ENCODE measurements at places on chromosomes 11 and 22. TPM values are rescaled to one million over a fixed set of nuclear protein-coding genes. Genes with fewer than 3 reads are reported as not detected.

DNA sequence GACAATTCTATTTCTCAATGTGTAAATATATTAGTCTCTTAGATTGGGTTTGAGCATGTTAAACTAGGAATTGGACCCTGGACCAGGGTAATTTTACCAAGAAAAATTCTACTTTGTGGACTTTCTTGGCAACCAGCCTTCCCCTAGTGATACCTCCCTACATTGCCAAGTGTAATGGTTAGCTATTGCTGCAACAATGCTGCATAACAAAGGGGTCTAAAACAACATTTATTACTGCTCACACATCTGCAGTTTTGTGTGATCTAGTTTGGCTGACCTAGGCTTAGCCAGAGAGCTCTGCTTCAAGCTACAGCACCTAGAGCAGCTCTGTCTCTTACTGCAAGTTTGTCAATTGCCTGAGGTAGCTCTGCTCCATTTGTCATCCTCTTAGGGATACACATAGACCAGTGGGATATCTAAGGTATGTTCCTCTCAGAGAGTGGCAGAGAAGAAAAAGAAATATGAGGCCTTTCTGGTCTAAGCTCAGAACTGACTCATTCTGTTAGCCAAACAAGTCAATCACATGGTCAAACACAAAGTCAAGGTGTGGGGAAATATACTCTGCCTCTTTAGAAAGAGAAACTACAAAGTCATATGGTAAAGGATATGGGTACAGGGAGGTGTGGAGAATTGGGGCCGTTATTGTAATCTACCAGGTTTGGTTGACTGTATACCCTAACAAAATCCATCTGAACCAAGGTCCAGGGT is 2.0 kb upstream of the LAYN start:
- no peak overlapping the region for H3K4me3 ChIP-seq
- peaks cover 23% of the 10 kb centered on the region for H3K4me1 ChIP-seq
- H3K36me3 ChIP-seq, result no peaks in the 10 kb centered on the region
- no peak for DNase-seq

GRCh38 chr22:36350751-36351594 is 36.8 kb downstream of the MYH9 start:
- H3K27ac ChIP-seq, result peak overlapping the region; percentile 59
- H3K4me3 ChIP-seq, result no peak overlapping the region
- no peaks in the 10 kb centered on the region for H3K27me3 ChIP-seq
- peaks cover 93% of the 10 kb centered on the region for H3K4me1 ChIP-seq

- H3K27ac ChIP-seq, result no peak overlapping the region
- no peaks in the 10 kb centered on the region for H3K27me3 ChIP-seq
- H3K4me3 ChIP-seq, result no peak overlapping the region
- no peak for DNase-seq
- peaks cover 6% of the 10 kb centered on the region for H3K36me3 ChIP-seq
These were observed 79.4 kb downstream of the EXT2 start for GRCh38 chr11:44174842-44175241.

DNA sequence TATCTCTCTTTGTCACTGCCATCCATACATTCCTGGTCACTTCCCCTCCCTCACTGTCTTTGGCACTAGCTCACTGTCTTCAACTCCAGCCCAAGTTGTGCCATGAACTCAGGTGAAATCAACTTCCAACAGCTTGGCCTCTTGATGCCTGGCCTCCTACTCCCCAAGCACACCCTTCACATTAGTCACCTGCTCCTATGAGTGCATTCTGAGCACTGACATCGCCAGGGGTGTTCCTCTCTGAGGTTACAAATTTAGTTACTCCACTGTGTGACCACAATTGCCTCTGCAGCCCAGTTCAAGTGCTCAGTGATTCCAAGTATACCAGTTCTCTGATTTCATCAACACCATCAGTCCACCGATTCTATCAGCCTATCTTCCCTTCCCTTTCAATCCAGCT is 10.8 kb downstream of the DRD2 start:
- DNase-seq, result no peak
- H3K4me3 ChIP-seq, result no peak overlapping the region
- H3K27me3 ChIP-seq, result no peaks in the 10 kb centered on the region
- no peaks in the 10 kb centered on the region for H3K4me1 ChIP-seq
- H3K36me3 ChIP-seq, result no peaks in the 10 kb centered on the region

The C11orf97 gene
- not detected for total RNA-seq

- DNase-seq, result no peak
- peak overlapping the region; percentile 80 for H3K27ac ChIP-seq
- H3K36me3 ChIP-seq, result no peaks in the 10 kb centered on the region
- peaks cover 27% of the 10 kb centered on the region for H3K4me1 ChIP-seq
- no peaks in the 10 kb centered on the region for H3K27me3 ChIP-seq
- no peak overlapping the region for H3K4me3 ChIP-seq
These were observed 15.5 kb downstream of the DCPS start for GRCh38 chr11:126319374-126319740.

DNA sequence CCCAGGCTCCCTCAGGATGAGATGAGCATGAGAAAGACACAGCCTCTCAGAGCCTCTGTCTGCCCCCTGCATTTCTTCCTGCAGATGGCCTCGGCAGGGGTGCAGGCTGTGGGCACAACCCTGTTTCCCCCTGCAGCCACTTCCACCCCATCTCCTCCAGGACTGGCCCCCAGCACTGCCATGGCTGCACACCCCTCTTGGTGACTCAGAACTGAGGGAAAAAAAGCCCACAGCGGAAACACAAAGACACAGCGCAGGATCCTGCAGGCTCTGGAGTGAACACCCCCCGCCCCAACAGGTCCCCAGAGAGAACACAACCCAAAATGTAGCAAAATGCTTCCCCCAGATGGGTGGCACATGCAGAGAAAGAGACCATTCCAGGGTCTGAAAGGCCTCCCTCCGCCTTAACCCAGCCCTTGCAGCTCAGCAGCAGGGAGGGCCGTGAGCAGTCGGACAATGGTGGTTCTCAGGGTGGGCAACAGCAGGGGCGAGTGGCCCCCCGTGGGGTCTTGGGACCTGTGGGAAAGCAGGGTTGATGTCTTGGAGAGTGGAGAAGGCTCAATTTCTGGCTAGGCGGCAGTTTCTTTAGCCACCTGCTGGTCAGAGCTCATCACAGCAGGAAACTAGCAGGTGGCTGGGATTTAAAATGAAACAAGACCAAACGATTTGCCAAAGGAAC is 8.0 kb downstream of the TUBGCP6 start:
- no peaks in the 10 kb centered on the region for H3K27me3 ChIP-seq
- H3K4me3 ChIP-seq, result no peak overlapping the region

DNA sequence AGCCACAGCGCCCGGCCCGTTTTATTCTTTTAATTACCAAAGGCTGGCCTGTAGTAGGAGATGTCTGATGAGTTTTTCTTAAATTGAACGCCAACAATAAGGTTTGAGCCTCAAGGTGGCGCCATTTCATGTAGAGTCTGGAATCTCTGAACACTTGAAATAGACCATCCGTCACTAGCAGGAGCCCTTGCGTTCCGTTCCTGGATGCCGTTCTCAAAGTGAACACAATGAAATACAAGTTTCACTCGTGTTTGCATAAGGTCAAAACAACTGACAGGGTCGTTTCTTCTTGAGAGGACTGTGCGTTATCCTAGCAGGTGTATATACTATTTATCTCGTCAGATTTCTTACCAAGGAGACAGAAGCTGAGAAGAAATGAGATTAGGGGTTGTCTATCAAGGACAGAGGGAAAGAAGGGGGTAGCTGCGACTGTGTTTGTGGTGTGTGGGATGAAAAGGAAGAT is 18.7 kb upstream of the SCGB1D1 start:
- no peaks in the 10 kb centered on the region for H3K36me3 ChIP-seq
- no peaks in the 10 kb centered on the region for H3K4me1 ChIP-seq
- peaks cover 14% of the 10 kb centered on the region for H3K27me3 ChIP-seq
- no peak for DNase-seq

GRCh38 chr11:104464691-104465090 is 300.7 kb upstream of the PDGFD start:
- H3K4me1 ChIP-seq, result no peaks in the 10 kb centered on the region
- no peak overlapping the region for H3K27ac ChIP-seq
- H3K27me3 ChIP-seq, result no peaks in the 10 kb centered on the region
- H3K4me3 ChIP-seq, result no peak overlapping the region
- no peak for DNase-seq

- H3K36me3 ChIP-seq, result no peaks in the 10 kb centered on the region
- DNase-seq, result no peak
- no peaks in the 10 kb centered on the region for H3K4me1 ChIP-seq
These were observed 53.9 kb upstream of the RCE1 start for GRCh38 chr11:66789097-66789890.

DNA sequence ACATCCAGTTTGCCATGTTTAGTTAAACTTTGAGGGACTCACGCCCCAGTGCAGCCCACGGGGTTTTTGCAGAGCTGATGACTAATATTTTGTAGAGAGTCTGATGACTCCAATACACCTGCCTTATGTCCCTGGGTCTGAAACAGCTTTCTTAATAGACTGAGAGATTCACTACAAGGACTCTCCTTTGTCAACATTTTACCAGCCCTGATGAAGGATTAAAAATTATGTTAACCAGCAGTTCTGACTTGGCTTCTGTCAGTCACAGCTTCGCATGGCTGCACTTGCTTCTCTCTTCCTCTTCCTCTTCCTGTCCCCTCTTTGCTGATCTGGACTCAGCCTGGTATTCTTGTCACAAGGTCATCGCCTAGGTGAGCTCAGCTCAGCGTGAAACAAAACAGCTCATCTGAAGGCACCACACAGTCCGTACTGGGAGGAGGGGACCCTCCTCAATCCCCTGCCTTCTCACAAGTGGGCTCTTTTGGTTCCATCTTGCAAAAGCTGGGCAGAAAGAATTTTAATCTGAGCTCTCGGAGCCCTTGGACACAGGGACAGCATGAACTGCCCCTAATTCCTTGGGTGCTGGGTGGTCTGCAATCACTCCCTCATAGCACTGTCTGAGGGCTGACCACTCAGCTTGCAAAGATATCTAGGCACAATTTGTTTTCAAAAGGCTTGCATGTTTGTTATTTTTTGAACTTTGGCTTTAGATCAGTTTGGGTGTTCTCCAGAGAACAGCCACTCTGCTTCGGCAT is 38.1 kb upstream of the POU2AF1 start:
- no peak for DNase-seq
- H3K27ac ChIP-seq, result no peak overlapping the region
- no peak overlapping the region for H3K4me3 ChIP-seq
- peaks cover 21% of the 10 kb centered on the region for H3K4me1 ChIP-seq
- H3K27me3 ChIP-seq, result no peaks in the 10 kb centered on the region

- peak; percentile 49 for DNase-seq
- no peaks in the 10 kb centered on the region for H3K27me3 ChIP-seq
- H3K4me1 ChIP-seq, result no peaks in the 10 kb centered on the region
These were observed 29.2 kb downstream of the PDGFB start for GRCh38 chr22:39215426-39216142.

DNA sequence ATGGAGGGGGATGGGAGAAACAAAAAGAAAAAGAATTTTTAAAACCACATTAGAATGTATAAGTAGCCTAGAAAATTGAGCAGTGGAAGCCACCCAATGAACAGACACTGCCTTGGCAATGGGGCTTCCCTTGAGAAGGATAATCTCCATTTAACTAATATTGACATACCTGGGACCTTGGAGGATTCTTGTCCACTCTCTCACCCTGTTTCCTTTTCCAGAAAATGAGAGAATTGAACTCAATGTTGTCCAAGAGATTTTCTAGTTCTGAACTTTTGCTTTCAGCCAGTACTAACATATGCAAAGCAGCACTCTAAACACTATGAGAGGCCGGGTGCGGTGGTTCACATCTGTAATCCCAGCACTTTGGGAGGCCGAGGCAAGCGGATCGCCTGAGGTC is 524 bp downstream of the MS4A8 start:
- no peak for DNase-seq
- no peaks in the 10 kb centered on the region for H3K36me3 ChIP-seq
- no peaks in the 10 kb centered on the region for H3K4me1 ChIP-seq

The TMEM25 gene
- 26.3 TPM for total RNA-seq

The ADM gene
- total RNA-seq, result 24.5 TPM

GRCh38 chr11:13891911-13892310 is 70.6 kb upstream of the SPON1 start:
- H3K27ac ChIP-seq, result no peak overlapping the region
- no peaks in the 10 kb centered on the region for H3K27me3 ChIP-seq
- no peaks in the 10 kb centered on the region for H3K36me3 ChIP-seq
- no peak for DNase-seq

The SAA4 gene
- total RNA-seq, result not detected

- H3K27me3 ChIP-seq, result no peaks in the 10 kb centered on the region
- H3K36me3 ChIP-seq, result no peaks in the 10 kb centered on the region
- H3K27ac ChIP-seq, result peak overlapping the region; percentile 75
- no peak overlapping the region for H3K4me3 ChIP-seq
- H3K4me1 ChIP-seq, result peaks cover 16% of the 10 kb centered on the region
These were observed 14.0 kb downstream of the KIAA0930 start for GRCh38 chr22:45226503-45227186.

DNA sequence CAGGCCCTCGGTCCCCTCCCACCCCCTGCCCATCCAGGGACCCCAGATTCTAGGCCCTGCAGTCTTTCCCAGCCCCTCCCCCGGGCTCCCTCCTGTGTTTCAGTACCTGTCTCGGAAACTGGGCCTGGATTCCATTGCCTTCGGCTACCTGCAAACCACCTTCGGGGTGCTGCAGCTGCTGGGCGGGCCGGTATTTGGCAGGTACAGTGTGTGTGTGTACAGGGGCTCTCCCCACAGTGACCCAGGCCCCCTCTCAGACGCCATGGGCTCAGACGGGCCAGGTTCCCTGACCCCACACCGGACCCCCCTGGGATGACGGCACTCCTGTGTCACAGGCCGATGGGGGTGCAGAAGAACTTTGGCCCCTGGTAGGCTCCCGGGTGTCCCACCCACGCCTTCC is 21.1 kb downstream of the PHLDA2 start:
- no peak for DNase-seq
- H3K36me3 ChIP-seq, result no peaks in the 10 kb centered on the region
- no peak overlapping the region for H3K4me3 ChIP-seq
- H3K27ac ChIP-seq, result no peak overlapping the region

DNA sequence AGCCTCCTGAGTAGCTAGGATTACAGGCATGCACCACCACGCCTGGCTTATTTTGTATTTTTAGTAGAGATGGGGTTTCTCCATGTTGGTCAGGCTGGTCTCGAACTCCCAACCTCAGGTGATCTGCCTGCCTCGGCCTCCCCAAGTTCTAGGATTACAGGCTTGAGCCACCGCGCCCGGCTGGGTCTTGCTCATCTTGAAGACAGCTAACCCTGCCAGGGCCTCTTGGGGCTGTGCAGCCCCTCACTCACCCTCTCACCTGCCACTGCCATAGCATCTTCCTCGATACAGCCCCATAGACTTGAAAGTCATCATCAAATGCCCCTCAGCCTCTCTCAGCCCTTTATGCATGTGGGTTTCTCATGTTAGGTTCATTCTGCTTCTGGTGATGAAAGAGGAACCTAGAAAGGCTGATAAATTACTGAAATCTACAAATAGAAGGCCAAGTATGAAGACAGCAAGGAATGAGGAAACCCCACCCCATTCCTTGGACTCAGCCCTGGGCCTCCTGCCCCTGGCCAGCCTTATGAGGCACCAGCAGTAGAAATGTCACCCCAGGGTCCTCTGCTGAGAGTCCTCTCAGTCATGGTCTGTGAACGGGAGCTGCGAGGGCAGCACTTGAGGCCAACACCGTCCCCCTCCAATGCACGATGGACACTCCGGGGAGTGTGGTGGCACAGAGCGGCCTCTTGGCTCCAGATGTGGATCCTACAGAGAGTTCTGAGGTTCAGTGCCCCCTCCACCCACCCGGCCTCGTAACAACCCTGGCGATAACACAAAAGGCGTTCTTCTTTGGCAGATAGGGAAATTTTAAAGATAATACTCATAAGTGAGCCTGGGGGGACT is 24.8 kb downstream of the SCGB1A1 start:
- H3K36me3 ChIP-seq, result no peaks in the 10 kb centered on the region
- DNase-seq, result no peak
- peak overlapping the region; percentile 87 for H3K27ac ChIP-seq
- H3K4me3 ChIP-seq, result peak overlapping the region; percentile 50
